ENCODE measurements at places on chromosomes 13 and 19.
A peak's percentile ranks its signal among the peaks of the same experiment; 100 is the strongest.

DNA sequence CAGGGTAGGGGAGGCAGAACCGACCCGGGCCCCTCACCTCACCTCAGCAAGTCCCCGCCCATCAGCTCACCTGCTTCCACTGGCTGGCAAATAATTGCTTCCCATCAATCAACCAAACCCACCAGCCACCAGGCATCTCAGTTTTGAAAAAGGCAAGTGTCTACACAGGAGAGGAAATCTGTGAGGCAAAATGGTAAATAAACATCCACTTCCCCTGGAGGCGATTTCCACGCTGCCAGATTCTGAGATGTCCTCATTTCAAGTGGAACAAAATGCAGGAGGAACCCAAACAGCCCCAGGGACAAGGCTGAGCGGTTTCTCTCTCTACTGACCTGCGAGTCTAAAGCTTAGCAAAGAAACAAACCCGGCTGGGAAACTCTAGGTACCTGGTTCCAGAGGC, 117.5 kb downstream of the CRYL1 start:
- no peak for DNase-seq

- DNase-seq: no peak
Observed at GRCh38 chr19:50518091-50519005, 4.6 kb upstream of the ASPDH start.

- DNase-seq: no peak
Observed at GRCh38 chr19:3720349-3720917, 12.2 kb downstream of the TJP3 start.

- no peak for DNase-seq
Observed at GRCh38 chr19:29945433-29945832, 3.4 kb downstream of the URI1 start.

DNA sequence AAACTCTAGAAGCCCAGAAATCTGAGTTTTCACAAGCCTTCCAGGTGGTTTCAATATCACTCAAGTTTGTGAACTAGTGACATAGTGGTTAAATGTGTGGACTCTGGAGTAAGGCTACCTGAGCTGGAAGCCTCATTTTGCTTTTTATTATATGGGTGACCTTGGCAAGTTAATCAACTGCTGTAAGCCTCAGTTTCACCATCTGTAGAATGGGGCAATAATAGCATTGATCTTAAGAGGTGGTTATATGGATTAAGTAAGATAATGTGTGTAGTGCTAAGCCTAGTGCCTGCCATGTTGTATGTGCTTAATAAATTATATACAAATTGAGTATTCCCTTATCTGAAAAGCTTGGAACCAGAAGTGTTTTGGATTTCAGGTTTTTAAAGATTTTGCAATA, 65.5 kb upstream of the SIAH3 start:
- DNase-seq: no peak

- DNase-seq: no peak
Observed at GRCh38 chr13:42393573-42394360, 121.8 kb downstream of the AKAP11 start.

GRCh38 chr13:41325752-41326151, 14.7 kb downstream of the NAA16 start:
- no peak for DNase-seq

- DNase-seq: no peak
Observed at GRCh38 chr13:56909896-56910600, 230.7 kb upstream of the PRR20A start.

DNA sequence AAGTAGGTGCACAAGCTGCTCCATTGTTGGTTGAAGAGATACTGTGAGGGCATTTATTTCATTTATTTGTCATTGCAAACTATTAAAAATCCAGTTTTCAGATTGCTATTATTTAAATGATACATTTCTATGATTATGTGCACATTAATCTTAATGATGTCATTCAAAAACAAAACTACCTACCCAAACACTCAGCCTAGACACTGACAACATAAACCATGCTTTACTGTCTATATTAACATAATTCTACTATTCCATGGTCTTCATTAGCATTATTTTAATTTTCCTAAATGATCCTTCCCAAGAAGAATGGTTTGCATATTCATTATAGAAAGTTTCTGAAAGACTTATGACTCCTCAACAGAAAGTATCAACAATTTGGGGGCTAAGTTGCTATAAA, 813.0 kb upstream of the SLITRK5 start:
- no peak for DNase-seq

- no peak for DNase-seq
Observed at GRCh38 chr13:25062479-25062878, 33.5 kb upstream of the PABPC3 start.

GRCh38 chr19:13284929-13285928, 135.0 kb downstream of the IER2 start:
- DNase-seq: no peak

GRCh38 chr13:46101484-46102254, 3.2 kb downstream of the CPB2 start:
- DNase-seq: no peak

- DNase-seq: no peak
Observed at GRCh38 chr19:47493378-47494210, 9.6 kb upstream of the KPTN start.

DNA sequence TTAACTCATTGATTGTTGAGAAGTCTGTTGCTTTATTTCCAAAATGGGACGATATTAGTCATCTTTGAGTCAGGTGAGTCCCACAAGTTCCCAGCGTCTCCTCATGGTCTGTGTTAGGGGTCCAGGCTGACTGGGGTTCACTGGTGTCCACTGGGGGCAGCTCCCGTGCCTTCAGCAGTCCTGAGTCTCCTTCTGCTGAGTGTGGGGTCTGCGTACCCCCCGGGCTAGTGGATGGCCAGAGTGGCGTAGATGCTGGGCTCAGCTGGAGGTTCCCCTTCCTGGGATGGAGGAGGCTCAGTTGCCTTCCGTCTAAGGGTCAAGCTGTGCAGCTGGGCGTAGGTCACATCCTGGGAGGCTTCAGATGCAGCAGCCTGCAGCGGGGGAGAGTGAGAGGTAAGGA, 5.9 kb downstream of the LILRB3 start:
- DNase-seq: no peak

DNA sequence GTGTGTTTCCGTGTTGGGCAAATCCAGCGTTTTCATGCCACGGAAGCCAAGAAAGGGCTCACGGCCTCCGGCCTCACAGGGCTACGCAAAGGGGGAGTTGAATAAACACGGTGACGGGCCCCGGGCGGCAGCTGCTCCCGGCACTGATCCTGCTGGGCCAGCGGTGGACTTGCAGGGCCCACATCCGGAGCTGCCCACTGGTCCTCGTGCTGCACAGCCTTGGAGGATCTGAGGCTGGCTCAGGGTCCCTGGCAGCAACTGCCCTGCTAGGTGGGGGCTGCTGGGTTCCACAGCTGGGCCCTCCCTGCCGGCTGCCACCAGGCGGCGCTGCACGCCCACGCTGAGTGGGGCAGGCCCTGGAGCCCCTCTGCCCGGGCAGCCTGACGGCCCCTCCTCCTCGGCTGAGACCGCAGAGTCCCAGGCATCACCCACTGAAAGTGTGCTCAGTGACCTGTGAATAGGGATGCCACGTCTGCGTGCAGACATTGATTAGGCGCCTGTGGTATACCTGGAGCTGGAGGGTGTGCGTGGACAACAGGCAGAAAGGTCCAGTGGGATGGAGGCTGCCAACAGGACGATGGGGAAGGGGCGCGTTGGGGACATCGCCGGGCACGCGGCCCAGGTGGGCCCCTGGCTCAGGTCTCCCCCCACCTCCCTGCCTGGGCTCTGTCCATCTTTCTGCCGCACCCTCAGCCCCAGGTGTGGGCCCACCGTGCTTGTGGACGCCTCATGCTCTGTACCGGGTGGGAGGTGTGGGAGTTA, 5.3 kb upstream of the HCN2 start:
- DNase-seq: peak; percentile 32

DNA sequence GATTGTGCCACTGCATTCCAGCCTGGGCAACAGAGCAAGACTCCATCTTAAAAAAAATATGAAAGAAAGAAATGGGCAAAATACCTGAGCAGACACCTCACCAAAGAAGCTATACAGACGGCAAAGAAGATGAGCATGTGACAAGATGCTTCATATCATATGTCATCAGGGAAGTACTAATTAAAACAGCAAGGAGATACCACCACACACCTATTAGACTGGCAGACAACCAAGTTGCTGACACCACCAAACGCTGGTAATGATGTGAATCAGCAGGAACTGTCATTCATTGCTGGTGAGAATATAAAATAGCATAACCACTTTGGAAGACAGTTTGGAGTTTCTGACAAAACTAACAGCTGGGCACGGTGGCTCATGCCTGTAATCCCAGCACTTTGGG, 11.5 kb upstream of the TFDP1 start:
- DNase-seq: no peak

- DNase-seq: no peak
Observed at GRCh38 chr19:49592486-49593232, 1.7 kb downstream of the PRR12 start.

GRCh38 chr13:98506728-98507230, 70.1 kb downstream of the STK24 start:
- no peak for DNase-seq

GRCh38 chr19:6790194-6791128, 18.0 kb downstream of the VAV1 start:
- DNase-seq: no peak

DNA sequence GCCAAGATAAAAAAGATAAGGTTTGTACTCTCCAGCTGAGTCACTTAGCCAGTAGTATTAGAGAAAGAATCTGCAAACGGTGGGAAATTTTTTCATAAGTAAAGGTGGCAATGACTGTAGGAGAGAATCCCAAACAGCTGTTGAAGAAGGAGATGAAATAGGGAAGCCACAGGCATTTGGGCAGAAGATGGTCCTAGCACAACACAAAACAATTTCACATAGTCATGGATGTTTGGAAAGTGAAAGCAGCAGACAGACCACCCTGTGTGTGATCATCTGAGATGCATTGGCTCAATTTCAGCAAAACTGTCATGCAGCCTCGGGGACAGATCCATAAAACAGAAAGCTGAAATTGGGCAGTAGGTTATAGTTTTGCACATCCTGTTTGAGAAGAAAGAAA, 2832.4 kb downstream of the PCDH9 start:
- no peak for DNase-seq

DNA sequence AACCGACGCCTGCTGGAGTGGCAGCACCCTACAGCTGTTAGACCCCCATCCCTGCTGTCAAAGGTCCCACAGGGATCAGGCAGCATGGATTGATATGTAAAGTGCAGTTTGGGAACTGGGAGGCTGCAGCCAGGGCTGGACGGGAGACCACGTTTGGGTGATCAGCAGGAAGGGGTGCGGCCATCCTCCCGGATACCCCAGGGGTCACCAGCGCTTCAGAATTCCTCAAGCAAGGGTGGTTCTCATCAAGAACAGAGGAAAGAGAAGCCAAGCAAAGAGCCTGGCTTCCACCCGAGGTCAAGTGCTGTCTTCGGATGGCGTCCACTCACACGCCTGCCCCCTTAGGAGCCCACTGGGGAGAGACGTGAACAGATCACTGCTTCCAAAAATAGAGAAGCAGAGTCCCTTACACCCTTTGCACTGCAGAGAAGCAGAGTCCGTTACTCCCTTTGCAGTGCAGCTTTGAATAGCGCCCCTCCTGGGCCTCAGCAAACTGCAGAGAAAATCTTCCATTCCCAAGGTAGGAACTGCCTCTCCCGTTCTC, 35.5 kb downstream of the DHRS12 start:
- no peak for DNase-seq

GRCh38 chr19:10887616-10888367, 16.4 kb downstream of the CARM1 start:
- no peak for DNase-seq

- no peak for DNase-seq
Observed at GRCh38 chr13:41978007-41978406, 17.1 kb upstream of the VWA8 start.

- no peak for DNase-seq
Observed at GRCh38 chr13:67769987-67770341, 539.8 kb upstream of the PCDH9 start.

DNA sequence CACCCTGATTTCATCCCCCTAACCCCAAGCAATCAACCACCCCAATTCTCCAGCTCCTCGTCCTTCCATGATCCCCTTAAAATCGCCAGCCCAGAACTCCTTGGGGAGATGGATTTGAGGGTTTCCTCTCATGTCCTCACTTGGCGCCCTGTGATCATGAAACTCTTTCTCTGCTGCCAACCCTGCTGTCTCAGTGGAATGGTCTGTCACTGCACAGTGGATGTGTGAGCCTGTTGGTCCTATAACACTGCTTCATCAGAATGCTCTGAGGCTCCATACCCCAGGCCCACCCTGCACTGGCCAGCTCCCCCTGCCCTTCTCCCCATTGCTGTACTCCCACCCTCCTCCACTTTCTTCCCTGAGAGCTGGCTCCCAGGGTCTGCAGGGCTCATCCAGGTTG, 12.6 kb upstream of the ZNF792 start:
- DNase-seq: no peak

- DNase-seq: no peak
Observed at GRCh38 chr13:101763191-101763590, 310.7 kb downstream of the ITGBL1 start.

DNA sequence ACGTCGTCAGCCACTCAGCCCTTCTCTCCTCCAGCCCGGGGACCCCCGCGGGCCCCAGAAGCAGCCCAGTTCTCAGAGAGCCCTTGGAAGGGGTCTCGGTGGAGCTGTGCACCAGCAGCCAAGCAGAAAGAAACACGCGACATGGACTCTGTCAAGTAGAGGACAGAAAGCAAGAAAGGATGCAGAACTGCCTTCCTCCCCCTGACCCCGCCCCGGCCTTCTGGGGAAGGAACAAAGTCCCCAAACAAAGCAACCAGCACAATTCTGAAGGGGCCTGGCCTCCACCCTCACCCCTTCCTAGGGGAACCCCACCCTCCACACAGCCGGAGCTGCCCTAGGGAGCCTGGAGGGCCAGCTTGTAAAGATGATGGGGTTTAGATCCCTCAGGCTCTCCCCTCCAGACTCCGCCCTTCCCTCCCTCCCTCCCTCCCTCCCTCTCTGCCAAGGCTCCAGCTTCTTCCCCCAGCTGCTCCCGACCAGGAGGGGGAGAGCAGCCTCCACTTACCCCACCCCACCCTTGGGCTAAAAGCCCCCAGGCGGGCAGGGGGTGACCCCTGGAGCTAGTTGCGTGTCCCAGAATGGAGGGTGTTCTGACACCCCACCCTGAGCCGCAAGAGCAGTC, 7.8 kb downstream of the LYL1 start:
- DNase-seq: no peak

DNA sequence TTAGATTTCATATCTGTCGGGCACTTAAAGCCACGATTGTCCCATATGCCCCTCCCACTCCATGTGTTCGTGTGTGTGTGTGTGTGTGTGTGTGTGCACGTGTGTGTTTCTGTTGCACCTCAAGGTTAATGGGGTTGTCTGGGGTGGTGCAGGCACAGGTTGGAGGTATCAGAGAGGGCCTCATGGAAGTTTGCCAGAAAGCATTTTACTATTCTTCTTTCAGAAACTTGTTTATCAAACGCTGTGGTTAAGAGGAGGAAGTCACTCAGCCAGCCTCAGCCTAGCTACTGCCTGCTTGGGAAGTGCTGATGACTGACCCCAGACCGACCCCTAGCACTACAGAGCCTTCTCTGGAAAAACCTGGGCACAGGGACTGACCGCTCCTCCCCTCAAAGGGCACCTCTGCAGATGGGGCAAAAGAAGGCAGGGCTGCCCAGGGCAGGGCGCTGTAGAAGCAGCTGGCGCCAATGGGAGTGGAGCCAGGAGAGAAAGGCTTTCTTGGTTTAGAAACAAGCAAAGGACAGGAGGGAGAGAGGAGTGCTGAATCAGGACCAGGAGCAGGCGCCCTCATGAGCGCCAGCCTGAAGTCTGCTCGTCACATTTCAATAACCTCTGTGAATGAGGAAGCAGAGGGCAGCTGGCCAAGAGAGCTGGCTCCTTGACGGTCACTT, 3.9 kb downstream of the SIAH3 start:
- no peak for DNase-seq

- no peak for DNase-seq
Observed at GRCh38 chr13:98848746-98849145, 96.3 kb upstream of the SLC15A1 start.
